Right lung (tissue), 10 donors: ENCODE measurements at places on chromosomes 1 and 21. TPM values are rescaled to one million over a fixed set of nuclear protein-coding genes. Genes with fewer than 3 reads are reported as not detected.

DNA sequence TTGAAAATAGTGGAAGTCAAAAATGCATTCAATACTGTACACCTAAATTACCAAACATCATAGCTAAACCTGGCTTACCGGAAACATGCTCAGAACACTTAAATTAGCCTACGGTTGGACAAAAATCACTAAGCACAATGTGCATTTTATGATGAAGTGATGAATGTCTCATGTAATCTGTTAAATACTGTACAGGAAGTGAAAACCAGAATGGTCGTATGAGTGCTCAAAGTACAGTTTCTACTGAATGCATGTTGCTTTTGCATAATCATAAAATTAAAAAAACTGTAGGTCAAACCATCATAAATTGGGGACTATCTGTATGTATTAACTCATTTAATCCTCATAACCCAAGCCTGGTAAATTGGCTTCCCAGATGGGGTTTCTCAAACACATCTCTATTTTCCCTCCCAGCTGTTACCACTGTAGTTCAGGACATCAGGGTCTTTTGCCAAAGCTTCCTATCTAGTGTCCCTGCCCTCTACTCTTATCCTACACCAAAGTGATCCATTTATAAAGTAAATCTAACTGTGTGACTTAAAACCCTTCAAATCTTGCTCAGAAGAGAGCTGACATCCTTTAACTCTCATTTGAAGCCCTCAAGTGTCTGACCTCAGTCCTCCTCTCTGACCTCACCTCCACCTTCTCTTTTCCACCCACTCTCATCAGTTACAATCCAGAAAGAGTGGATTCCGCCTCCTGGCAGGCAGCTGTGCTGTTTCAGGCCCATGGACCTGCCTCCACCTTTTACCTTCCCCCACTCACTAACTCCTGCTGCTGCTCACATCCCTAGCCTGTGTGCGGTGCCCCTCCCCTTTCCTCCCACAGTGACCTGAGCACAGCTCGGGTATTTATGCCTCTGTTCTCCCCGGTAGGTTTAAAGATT is 356.4 kb upstream of the ST6GALNAC5 start:
- DNase-seq = peak; percentile 23

DNA sequence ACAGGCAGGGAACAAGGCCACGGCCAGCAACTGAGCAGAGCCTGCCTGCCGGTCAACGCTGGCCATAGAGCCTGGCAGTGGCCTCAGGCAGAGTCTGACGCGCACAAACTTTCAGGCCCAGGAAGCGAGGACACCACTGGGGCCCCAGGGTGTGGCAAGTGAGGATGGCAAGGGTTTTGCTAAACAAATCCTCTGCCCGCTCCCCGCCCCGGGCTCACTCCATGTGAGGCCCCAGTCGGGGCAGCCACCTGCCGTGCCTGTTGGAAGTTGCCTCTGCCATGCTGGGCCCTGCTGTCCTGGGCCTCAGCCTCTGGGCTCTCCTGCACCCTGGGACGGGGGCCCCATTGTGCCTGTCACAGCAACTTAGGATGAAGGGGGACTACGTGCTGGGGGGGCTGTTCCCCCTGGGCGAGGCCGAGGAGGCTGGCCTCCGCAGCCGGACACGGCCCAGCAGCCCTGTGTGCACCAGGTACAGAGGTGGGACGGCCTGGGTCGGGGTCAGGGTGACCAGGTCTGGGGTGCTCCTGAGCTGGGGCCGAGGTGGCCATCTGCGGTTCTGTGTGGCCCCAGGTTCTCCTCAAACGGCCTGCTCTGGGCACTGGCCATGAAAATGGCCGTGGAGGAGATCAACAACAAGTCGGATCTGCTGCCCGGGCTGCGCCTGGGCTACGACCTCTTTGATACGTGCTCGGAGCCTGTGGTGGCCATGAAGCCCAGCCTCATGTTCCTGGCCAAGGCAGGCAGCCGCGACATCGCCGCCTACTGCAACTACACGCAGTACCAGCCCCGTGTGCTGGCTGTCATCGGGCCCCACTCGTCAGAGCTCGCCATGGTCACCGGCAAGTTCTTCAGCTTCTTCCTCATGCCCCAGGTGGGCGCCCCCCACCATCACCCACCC is at the start of gene TAS1R3:
Gene TAS1R3 (plus strand): TSS at position 213 of the 898 bp plus-strand sequence. CDS start 66 bp downstream, at position 279.
- no peak for DNase-seq

DNA sequence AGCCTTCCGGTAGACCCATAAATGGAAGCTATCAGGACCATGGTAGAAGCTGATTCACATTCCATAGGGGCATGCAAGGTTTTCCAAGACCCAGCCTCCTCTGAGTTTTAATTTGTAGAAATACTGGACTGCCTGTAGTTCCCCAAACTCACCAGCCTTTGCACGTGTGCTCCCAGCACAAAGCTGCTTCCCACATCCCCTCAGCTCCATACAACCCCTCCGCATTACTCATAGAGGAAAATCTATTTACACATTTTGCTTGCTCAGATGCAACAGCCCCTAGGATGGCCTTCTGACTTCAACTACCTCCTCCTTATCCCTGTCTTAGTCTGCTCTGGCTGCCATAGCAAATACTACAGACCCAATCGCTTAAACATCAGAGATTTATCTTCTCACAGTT is 336.2 kb downstream of the SETD4 start:
- DNase-seq = no peak

DNA sequence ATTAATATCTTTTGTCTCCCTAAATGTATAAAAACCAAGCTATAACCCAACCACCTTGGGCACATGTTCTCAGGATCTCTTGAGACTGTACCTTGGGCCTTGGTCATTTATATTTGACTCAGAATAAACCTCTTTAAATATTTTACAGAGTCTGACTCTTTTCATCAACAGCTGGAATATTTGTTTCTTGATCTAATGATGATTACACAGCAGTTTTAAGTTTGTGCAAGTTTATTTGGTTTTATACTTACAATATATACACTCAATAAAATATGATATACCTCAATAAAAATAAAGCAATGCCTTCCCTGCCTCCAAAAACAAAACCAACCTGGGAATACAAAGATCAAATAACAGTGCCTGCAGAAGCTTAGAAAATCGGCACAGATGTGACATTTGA is 22.0 kb downstream of the LEPR start:
- DNase-seq = no peak

- peak; percentile 23 for DNase-seq
Observed at GRCh38 chr1:42815941-42816584, 859 bp upstream of the ERMAP start.

Gene SYT14
- polyA plus RNA-seq = 0.13 TPM

GRCh38 chr1:110345480-110345879 is 6.3 kb downstream of the RBM15 start:
- no peak for DNase-seq

- no peak for DNase-seq
Observed at GRCh38 chr1:83996621-83997020, 2.3 kb downstream of the TTLL7 start.

DNA sequence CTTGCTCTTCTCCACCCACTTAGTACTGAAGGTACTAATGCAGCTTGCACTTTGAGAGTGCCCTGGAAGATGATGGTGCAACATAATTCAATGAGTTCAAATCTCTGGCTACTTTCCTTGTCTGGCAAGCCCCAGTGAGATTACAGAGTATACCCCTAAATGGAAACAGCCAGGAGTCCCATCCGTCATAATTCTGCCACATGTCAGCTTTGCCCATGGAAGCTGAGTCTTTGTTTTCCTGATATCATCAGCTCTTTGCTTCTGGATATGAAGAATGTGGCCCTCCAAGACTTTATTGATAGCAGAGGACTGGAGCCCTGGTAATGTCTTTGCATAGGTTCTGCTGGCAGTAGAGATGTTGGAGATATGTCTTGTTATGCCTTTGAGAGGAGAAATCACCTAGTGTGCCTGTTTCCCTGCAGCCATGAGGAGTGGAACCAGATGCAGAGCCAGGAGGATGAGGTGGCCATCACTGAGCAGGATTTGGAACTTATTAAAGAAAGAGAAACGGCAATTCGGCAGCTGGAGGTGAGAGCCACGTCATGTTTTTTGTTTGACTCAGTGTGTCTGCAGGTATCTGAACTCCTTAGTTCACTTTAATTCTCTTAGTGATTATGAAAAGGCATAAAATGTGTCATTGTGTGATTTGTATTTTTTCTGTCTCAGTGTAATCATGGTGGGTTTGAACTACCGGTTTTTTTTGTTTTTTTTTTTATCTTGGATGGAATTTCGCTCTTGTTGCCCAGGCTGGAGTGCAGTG is 18.7 kb upstream of the PPP1R8 start:
- no peak for DNase-seq

GRCh38 chr1:213790565-213790964 is 197.2 kb upstream of the PROX1 start:
- DNase-seq = no peak

Gene DYNLT4
- 2.0 TPM for polyA plus RNA-seq

Gene KRTAP12-2
- polyA plus RNA-seq = not detected

DNA sequence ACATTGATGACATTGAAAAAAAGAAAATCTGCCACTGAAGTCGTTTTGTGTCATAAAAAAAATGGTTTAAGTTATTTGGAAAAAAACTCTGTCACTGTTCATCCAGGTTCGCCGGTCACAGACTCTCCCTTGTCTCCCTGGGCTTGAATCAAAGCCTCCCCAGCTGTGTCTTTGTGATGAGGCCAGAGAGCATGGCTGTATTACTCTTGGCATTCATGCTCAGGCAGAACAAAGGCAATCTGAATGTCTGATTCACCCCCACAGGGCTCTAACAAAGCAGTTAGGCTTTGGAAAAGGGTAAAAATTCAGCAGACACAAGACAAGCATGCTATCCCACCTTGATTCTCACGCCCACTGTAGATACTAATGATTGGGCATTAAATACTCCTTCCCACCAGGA is 304.3 kb upstream of the PLD5 start:
- no peak for DNase-seq

Gene SMIM12
- 26.2 TPM for polyA plus RNA-seq

DNA sequence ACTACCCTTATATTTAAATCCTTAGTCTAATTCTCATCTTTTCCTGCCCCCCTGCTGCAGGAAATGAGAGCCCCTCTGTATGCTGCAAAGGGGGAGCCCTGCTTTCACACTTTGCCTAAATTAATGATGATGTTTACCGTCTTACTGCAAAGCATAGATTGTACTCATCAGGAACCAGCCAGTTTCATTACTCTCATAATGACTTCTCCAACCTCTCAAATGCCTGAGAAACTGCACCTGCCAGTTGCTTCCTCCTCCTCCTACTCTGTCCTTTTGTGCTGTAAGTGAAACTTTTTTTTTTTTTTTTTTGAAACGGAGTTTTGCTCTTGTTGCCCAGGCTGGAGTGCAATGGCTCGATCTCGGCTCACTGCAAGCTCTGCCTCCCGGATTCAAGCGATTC is 101.7 kb downstream of the ADSS2 start:
- DNase-seq = no peak

DNA sequence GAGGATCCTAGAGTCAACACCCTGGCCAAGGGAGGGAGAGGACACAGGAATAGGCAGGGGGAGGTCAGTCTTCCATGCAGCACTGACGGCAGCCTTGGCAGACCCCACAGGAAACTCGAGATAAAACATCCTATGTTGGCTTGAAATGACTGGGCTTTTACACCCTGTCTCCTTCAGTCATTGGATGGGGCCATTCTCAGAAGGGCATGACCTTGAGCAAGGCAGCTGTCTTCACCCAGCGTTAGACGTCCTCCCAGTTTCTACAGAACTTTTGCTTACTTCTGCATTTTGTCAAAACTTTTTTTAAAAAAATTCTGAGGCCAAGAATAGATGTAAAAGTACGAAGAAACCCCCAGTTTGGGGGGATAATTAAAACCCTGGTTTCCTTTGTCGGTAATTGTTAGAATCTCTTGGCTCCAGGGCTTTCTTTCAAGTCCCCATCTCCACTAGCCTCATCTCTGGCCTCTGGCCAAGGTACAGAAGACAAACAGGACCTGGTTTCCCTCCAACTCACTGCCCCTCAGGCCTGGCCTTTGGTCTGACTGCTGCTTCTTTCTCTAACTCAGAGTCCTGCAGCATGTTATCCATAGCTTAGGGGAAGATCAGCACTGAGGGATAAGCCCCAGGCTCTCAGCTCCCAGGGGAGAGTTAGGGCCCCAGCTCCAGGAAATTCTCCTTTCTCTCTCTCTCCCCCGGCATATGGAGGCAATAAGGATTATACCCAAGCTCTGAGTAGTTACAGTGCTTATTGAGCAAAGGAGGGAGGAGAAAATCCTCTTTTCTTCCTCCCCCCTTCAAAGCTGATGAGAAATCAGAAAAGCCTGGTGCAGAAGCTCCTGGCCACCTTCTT is 51.6 kb upstream of the KCND3 start:
- peak; percentile 25 for DNase-seq

DNA sequence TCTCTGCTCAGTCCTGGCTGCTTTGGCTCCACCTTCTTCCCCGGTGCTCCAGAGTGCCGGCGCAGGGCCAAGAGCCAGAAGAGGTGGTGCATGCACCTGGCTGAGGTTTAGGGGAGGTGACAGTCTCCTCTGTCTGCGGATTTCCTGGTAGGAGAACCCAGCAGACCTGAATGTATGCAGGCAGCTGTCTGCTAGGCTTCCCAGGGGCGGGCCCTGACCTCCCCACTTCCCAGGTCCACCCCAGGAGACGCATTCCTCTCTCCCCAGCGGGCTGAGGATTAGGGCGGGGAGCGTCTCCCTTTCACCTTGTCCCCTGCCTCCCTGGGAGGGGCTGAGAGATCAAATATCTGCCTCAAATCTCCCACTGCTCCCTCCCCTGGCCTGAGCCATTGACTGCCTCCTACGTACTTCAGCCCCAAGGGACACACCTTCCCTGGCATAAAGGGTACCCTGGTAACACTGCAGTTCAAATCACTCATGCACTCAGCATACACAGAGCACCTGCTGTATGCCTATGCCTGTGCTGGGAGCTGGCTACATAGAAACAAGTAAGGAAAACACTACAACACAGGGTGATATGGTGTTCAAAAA is 27.5 kb downstream of the DMBX1 start:
- peak; percentile 53 for DNase-seq

DNA sequence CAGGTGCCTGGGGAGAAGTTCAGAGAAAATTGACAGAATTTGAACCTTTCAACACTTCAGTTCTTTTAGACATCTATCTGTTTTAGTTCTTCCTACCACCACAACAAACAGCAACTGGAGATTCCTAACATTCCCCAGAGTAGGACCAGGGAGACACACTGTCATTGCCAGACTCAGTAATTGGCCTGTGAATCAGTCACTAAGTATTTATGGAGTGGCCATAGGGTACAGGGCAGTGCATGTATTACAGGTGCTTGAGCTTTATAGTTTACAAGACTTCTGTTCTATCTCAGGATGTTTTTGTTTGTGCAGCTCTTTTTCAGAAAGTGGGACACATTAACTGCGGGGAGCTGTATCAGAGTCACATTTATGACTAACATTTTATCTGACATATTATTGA is 1.7 kb downstream of the CDC14A start:
- no peak for DNase-seq

GRCh38 chr21:42239973-42240372 is 21.0 kb downstream of the ABCG1 start:
- no peak for DNase-seq

DNA sequence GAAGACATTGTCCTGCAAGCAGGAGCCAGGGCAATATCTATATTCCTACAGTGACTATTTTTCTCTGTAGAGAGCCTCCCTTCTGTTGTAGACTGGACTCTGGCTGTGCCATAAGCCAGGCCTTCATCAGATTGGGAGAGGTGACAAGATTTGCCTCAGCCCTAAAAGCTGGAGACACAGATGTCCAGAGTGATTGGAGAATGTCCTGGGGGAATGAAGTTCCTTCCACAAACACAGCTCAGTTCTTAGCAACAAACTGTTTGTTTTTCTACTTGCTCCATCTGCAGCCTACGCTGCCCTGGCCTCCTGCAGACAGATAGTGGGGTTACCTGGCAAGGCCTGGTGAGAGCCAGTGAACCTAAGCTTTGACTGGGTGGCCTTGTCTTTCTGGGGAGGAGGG is 29.9 kb upstream of the SNX27 start:
- no peak for DNase-seq

Gene PRXL2B
- polyA plus RNA-seq = 52.1 TPM

Gene TRIM46
- 3.4 TPM for polyA plus RNA-seq

GRCh38 chr1:200410566-200410878 is 686 bp upstream of the ZNF281 start:
- peak; percentile 34 for DNase-seq
